Pancreas (tissue), 10 donors: ENCODE measurements at places on chromosomes 5 and 9. TPM values are rescaled to one million over a fixed set of nuclear protein-coding genes. Genes with fewer than 3 reads are reported as not detected.

IRX4 gene
- total RNA-seq = not detected

DNA sequence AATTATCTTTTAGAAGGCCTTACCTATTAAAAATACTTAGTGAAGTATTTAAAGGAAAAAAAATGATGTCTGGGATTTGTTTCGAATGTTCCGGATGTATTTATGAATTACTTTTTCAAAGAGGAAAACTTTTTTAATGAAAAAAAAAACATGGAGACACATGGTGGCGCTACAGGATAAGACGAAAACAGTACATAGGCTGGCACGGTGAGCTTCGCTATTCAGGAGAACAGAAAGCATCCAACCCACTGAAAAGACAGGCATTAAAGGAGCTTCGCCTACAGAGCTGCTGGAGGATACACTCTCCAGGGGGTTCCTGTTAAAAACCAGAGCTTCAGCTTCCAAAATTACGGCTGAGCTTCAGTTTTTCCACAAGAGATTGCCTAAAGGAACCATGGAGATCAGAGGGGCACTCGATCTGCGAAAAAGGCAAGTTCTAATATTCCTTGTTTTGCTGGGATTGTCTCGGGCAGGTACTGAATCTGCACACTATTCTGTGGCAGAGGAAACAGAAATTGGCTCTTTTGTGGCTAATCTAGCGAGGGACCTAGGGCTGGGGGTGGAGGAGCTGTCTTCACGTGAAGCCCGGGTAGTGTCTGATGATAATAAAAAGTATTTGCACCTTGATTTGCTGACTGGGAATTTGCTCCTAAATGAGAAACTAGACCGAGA is at the start of gene PCDHB14:
PCDHB14 (plus strand) TSS at position 232 of the 672 bp plus-strand sequence; CDS start at position 395, 163 bp downstream.
- no peak within 1 kb of the TSS for H3K4me3 ChIP-seq
- H3K36me3 ChIP-seq = no peaks in the 10 kb centered on the region
- no peaks in the 10 kb centered on the region for H3K4me1 ChIP-seq
- H3K27ac ChIP-seq = no peak within 1 kb of the TSS
- DNase-seq = no peak
- H3K27me3 ChIP-seq = no peaks in the 10 kb centered on the region

MARCHF3 gene
- 3.4 TPM for total RNA-seq

- H3K4me1 ChIP-seq = no peaks in the 10 kb centered on the region
- H3K27ac ChIP-seq = no peak overlapping the region
- no peaks in the 10 kb centered on the region for H3K27me3 ChIP-seq
- H3K36me3 ChIP-seq = no peaks in the 10 kb centered on the region
These were observed 17.0 kb downstream of the CTSL start for GRCh38 chr9:87742813-87743428.

- H3K4me1 ChIP-seq = no peaks in the 10 kb centered on the region
- DNase-seq = no peak
These were observed 49.2 kb downstream of the PLEKHG4B start for GRCh38 chr5:141211-141610.

GRCh38 chr5:149229298-149229937 is 42.2 kb upstream of the AFAP1L1 start:
- no peaks in the 10 kb centered on the region for H3K27me3 ChIP-seq
- H3K4me1 ChIP-seq = no peaks in the 10 kb centered on the region
- no peak overlapping the region for H3K27ac ChIP-seq
- DNase-seq = no peak
- H3K4me3 ChIP-seq = no peak overlapping the region

DNA sequence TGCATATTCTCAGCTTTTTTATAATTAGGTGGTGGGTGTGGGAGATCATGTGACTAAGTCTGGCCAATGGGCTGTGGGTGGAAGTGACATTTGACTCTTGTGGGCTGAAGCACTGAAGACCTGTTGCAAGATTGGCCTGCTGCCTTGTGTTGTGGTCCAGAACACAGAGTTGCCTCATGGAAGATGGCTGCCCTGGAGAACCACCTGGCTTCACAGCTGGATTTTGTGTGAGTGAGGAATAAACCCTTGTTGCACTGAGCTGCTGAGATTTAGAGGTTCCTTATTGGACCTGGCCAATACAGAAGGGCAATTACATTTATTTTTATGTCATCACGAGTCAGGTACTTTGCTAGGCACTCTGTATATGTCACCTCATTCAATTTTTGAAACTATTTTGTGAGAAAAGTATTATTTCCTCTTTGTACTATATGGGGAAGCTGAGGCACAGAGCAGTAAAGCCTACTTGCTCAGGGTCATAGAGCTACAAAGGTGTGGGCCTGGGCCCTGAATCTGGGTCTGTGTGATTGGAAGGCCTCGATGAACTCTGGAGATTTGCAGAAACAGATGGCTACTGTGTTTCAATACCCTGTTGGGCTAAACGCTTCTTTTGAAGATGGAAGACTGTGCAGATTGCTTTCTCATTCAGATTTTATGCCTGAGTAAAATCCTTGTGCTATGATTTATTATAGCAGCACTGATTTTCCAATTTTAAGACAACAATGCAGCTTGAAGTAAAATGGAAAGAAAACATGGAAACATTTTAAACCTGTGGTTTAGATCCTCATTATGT is 71.2 kb upstream of the TBC1D2 start:
- DNase-seq = no peak
- H3K4me1 ChIP-seq = no peaks in the 10 kb centered on the region
- H3K36me3 ChIP-seq = no peaks in the 10 kb centered on the region

IL3 gene
- total RNA-seq = not detected

ADGRD2 gene
- total RNA-seq = not detected

GRCh38 chr5:24073107-24073506 is 565.7 kb downstream of the PRDM9 start:
- H3K27ac ChIP-seq = no peak overlapping the region
- no peaks in the 10 kb centered on the region for H3K27me3 ChIP-seq
- no peaks in the 10 kb centered on the region for H3K36me3 ChIP-seq
- no peak overlapping the region for H3K4me3 ChIP-seq
- no peak for DNase-seq
